ENCODE measurements at places on chromosomes 6 and 20. TPM values are rescaled to one million over a fixed set of nuclear protein-coding genes. Genes with fewer than 3 reads are reported as not detected.

DNA sequence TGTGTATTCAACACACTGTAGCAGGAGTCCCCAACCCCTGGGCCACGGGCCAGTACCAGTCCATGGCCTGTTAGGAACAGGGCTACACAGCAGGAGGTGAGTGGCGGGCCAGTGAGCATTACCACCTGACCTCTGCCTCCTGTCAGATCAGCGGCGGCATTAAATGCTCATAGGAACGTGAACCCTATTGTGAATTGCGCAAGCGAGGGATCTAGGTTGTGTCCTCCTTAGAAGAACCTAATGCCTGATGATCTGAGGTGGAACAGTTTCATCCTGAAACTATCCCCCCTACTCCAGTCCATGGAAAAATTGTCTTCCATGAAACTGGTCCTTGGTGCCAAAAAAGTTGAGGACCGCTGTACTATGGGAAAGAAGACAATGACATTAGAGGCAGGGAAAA, 386.9 kb downstream of the PREX1 start:
- DNase-seq = no peak

DNA sequence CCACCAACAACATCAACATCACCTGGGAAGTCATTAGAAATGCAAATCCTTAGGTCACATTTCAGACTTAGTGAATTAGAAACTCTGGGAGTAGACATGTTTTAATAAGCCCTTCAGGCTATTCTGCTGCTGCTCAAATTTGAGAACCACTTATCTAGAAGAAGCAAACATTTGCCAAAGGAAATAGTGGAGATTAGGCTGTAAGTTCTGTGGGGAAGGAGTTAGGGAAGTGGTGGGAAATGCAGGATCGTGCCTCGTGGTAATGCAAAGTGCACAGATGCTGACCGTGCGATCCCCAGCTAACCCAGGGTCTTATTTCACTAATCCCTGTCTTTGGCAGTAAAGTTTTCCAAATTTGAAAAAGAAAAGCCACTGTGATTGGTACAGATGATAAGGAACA, 328.5 kb downstream of the EPM2A start:
- DNase-seq = no peak

GRCh38 chr6:3799719-3800118, 48.2 kb upstream of the PXDC1 start:
- DNase-seq = no peak

TSBP1 gene
- not detected for total RNA-seq

YWHAB gene
- 64.9 TPM for total RNA-seq

PPIL6 gene
- not detected for total RNA-seq

DUSP15 gene
- total RNA-seq = 2.9 TPM
